ENCODE measurements at places on chromosomes 2 and 18.
A peak's percentile ranks its signal among the peaks of the same experiment; 100 is the strongest.

DNA sequence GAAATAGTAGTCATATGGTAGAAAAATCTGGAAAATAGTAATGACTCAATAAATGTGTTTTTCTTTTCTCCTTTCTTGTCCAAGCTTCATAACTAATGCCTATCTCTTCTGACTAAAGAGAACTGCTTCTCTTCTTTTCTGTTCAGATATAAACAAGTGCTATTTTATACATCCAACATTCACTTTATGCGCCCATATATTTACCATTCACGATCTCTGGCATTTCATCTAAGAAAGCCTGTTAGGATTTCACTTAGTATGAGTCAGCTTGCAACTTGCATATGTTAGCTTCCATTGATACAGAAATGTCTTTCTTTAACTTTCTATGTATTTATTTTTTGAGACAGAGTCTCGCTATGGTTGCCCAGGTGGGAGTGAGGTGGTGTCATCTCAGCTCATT is 224.9 kb downstream of the VAPA start:
- no peak for DNase-seq

DNA sequence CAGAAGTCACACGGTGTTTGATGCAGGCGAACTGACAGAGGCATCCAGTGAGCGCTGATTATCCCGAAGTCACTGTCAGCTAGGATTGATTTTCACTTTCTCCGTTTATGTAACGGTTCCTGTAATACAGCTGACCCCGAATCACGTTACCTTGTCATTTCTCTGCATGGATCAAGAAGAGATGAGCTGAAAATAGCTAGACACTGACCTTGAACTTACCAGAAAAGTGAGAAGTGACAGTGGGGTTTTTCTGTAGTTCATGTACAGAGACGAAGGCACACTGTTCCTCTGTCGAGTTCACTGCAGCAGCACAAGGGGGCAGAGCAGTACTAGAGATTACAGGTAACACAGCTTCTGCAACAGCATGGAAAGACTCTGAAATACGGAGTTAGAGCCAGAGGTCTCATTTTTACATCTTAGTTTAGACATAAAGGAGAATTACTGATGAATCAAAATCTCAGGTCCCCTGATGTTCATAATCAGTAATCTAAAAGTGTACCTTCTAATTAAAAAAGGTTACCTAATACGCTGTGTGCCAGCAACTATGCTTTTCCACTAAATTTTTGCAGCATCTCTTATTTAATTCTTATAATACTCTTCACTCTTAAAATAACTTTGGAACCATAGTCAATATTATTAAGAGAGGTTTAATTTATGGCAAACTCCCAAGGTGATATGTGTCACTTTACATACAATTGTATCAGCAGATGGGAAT is 33.1 kb downstream of the ARHGAP15 start:
- DNase-seq = peak; percentile 6

- no peak for DNase-seq
These were observed 329.4 kb downstream of the CNTNAP5 start for GRCh38 chr2:124354466-124354865.

DNA sequence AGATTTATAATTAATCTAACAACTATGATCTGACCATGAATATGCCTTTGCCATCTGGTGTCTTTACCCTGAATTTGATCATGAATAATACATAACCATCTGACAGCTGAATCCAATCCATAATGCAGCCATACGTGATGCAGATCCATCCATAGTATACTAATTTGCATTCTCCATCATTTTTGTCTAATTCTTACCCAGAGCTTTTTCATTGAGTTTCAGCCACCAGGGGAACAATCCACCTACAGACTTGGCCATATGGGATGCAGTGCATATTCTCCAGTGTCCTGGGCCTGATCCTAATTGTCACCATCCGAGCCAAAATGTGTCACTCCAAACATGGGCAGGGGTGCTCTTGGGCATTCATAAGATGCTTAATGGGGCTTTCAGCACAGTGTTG is 227.2 kb upstream of the CRIM1 start:
- no peak for DNase-seq

DNA sequence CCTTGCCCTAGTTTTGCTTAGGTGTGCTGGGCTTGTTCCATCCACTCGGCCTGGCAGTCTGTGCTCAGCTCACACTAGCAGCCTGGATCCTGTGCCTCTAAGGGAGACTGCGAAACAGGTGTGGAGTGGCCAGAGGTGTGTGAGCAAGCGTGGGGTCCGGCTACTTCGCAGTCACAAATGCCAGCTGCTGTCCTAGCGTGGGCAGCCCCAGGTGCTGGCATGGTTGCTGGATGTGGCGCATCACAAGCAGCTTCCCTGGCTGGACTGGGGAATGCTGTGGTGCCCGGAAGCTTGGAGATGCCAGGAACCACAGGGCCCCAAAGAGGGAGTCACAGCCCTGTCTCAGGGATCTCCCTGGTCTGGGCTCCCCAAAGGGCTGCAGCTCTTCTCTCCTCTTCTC is 119.0 kb upstream of the TMEFF2 start:
- DNase-seq = no peak

DNA sequence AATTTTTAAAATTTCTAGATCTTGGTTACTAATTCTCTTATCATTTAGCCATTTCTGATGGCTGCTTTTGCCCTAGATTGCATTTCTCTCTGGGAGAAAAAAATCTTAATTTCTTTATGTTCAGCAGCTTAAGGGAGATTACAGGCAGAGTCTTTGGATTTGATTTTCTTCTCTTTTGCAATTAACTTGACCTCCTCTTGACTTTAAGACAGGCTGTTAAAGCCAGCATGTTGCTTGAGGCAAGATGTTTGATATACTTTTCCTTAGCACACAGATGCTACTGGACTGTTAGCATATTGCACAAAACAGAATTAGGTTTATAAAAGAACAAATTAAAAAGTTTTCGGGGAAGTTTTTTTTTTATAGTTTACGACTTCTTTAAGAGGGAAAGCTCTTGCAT is 50.0 kb downstream of the XRCC5 start:
- no peak for DNase-seq

DNA sequence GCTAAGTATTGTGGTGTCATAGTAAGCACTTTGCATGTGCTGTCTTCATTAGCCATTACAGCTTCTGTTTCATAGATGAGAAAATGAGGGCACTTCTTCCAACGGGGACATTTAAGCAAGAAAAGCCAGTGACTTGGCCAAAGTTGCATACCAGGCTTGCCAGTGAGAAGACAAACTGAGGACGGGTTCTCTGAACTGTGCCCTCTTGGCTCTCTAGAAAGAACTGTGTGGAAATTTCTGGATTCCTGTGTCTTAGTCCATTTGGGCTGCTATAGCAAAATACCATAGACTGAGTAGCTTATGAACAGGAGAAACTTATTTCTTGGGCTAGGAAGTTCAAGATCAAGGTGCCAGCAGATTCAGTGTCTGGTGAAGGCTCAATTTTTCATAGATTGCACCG is 13.3 kb downstream of the CTIF start:
- DNase-seq = no peak

DNA sequence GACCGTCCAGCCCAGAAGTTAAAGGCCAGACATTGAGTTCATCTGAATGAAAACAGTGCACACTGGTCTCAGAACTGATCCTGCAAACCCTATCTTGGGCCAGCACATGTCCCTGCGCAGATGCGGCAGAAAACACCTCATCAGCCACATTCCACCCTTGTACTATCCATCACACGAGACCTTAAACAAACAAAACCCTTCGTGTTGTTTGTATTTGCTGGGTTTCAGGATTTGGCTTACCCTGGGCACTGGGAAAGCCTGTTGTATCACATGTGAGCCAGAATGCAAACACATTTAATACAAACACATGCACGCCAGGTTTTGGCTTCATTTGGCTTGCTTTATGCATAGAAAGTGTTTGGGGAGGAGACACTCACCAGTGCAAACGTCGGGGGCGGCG is 12.5 kb downstream of the WIPF1 start:
- no peak for DNase-seq

GRCh38 chr2:715854-716560 is 38.8 kb upstream of the TMEM18 start:
- no peak for DNase-seq

- peak; percentile 5 for DNase-seq
These were observed 45.5 kb downstream of the GATA6 start for GRCh38 chr18:22214731-22215528.

GRCh38 chr2:159944874-159945273 is 117.5 kb downstream of the PLA2R1 start:
- DNase-seq = no peak

DNA sequence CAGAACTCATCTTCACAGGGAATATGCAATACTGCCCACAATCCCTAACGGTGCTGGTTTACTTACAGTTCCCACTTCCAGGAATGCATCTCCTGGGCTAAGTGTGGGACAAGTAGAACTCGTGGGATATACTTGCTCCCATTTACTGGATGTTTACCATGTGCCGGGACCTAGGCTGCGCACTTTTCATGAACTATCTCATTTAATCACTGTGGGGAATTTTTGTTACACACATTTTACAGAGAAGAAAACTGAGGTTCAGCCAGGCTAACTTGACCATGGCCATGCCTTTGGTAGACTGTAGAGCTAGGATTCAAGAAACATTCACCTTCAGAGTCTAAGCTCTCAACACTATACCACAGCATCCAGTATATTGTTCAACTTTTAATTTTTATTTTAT is 24.4 kb upstream of the MBOAT2 start:
- DNase-seq = no peak

GRCh38 chr2:89845532-89845931 is 1154.1 kb downstream of the RPIA start:
- DNase-seq = no peak

DNA sequence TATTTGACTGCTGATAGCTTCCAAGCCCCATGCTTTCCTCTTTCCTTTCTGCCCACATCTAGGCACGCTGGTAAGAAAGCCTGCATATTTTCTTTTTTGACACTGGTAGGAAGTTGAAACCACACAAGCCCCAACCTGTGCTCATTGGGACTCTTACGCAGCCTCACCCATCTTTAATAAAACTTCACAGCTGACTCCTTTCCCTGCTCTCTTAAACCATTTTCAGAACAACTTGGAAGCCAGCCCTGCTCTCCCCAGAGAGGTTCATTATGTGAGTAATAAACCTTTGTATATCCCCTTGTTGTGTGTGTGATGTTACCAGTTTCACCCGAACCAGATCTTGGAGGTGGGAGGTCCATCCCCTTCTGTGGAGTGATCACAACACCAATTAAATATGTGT is 268.4 kb downstream of the GPD2 start:
- DNase-seq = no peak

GRCh38 chr18:8519102-8519501 is 90.1 kb upstream of the RAB12 start:
- no peak for DNase-seq

- DNase-seq = peak; percentile 60
These were observed at the start of gene ONECUT2 for GRCh38 chr18:57434536-57435494. ONECUT2 (plus strand) TSS chr18:57435374; CDS start chr18:57435717, 343 bp downstream.

DNA sequence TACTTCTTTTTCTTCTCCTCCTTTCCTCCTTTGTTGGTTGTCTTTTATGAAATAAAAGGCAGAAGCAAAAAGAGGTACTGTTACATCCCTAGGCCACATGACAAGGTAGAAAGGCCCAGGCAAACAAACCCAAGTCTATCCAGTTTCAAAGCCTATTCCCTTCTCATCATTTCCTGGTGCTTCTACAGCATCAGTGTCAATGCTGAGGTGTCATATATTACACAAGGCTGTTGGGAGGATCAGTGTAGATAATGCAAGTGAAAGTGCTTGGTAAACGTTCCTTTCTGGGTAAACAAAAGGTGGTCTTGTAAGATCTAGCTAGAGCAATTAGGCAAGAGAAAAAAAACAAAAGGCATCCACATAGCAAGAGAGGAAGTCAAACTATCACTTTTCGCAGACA is 64.9 kb downstream of the EVA1A start:
- no peak for DNase-seq

- no peak for DNase-seq
These were observed 55.2 kb upstream of the PAX3 start for GRCh38 chr2:222353993-222354392.

DNA sequence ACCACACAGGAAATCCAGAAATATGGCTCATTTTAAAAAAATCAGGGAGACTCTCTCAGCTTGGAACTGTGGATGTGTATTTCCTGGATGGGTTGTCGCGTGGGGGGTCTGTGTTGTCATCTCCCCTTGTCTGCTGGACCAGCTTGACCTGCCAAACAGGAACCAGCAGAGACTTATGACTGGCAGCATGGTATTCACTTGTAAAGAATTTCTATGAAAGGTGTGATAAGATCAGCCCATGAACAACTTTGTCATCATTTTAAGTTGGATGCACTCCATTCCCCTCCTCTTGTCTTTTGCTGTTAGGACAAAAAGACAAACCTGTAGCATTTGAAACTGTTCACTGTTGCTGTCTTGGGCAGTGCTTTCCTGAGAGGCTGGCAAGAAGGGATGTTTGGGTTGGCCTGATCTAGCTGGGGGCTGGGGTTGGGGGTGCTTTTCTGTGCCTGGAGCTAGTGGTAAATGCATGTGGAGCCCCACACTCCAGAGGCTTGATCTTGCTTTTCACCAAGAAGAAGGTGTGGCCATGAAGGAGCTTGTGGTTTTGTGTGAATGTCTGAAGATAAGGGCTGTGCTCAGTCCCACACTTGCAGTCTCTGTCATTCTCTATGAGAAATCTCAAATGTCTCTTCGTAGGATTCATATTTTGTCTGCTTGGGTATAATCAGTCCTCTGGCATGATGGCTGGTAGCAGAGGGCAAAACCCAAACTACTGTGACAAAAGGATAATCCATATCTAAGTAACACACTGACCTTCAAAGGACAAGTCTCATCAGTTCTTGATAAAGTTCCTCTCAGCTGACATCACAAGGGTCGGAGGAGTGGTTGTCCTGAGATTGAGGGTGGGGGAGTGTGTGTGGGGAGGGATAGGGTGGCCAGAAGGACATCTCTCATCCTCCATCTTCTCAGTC is 39.0 kb downstream of the RALB start:
- DNase-seq = peak; percentile 31

DNA sequence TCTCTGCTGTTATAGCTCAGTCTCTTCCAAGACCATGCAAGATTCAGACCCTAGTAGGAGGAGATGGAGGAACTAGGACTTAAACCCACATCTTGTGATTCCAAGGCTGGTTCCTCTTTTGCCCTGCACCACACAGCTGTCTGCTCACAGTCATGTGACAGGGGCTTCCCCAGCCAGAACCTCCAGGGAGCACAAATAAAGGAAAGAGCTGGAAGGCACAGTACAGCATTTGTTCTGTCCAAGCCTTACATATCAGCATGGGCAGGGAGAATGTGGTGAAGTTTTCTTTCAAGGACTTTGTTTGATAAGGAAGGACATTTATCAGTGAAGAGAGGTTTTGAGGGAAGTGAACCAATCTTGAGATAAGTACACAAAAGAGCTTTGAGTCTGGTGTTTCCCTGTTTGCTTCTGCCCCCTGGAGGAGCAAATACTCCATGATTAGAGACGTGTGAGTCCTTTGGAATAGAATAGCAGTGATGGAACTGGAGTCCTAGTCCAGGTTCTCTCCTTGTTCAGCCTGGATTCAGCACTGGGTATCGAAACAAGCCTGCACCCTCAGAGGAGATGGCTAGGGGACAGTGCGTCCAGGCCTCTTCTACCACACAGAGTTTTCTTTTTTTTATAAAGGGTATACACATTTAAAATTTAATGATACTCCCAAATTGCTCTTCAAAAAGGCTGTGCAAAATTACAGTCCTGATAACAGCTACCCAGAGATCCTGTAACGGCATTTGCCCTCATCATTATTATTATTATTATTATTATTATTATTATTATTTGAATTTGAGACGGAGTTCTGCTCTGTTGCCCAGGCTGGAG is 24.6 kb upstream of the CASP10 start:
- peak; percentile 42 for DNase-seq

Measured in fibroblast of skin of left biceps (primary cell).